ENCODE measurements at places on chromosomes 4 and X.

GRCh38 chr4:169660929-169661328 lies 40.6 kb downstream of the CLCN3 start:
- DNase-seq: no peak

GRCh38 chr4:56976837-56977320 lies 527 bp downstream of the NOA1 start:
- peak; percentile 15 for DNase-seq

GRCh38 chrX:40542208-40542607 lies 38.6 kb upstream of the ATP6AP2 start:
- no peak for DNase-seq

GRCh38 chrX:85140964-85141363 lies 102.6 kb downstream of the SATL1 start:
- DNase-seq: no peak

GRCh38 chr4:89221167-89221867 lies 86.3 kb downstream of the GPRIN3 start:
- no peak for DNase-seq

DNA sequence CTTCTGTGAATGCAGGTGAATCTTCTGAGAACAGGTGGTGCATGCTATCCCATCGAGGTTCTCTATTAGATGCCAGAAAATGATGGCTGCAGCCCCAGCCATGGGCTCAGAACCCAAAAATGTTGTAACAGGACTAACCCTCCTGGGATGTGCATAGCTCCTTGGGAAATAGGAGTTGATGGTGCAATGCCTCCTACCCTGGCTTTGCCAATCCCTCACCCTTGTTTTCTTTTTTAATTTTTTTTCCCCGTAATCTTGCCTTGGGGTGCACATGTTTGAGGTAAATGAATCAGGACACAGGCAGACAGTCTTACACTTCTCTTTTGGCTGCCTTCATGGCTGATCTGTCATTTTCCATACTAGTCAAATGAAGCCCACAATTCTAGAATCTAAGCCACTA lies 96.6 kb downstream of the KIT start:
- no peak for DNase-seq

GRCh38 chr4:42360256-42360669 lies 37.0 kb upstream of the SHISA3 start:
- no peak for DNase-seq

DNA sequence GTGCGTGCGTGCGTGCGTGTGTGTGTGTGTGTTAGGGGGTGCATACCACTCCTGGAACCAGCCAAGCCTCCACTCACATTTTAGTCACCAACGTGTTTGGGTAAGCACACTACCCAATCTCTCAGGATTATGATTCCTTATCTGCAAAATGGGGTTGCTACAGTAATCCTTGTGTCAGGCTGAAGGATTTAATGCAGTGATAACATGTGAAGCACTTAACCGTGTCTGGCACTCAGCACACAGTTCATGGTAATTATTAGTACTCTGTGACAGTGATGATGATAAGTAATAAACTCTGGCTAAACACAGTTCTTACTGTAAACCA lies 57.3 kb downstream of the CLDN22 start:
- no peak for DNase-seq

GRCh38 chr4:124964251-124964650 lies 251.7 kb upstream of the ANKRD50 start:
- DNase-seq: no peak

GRCh38 chrX:39953879-39954278 lies 143.9 kb downstream of the BCOR start:
- DNase-seq: no peak

GRCh38 chrX:97021680-97022079 lies 138.0 kb downstream of the RPA4 start:
- DNase-seq: no peak

DNA sequence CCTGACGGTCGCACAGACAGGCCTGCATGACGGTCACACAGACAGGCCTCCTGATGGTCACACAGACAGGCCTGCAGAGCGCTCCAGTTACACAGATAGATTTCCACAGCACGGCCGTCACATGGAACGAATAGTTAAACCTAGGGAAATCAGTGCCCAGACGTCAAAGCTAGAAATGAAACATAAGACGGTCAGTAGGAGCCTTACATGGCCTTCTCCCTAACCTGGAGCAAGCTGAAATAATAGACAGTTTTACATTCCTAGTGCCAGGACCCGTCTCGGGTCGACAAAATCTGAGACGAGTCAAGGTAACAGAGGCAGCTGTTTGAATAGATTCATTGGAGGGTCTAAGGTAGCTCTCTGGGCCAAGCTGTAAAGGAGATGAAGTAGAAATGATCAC lies 126.9 kb downstream of the MTNR1A start:
- no peak for DNase-seq

DNA sequence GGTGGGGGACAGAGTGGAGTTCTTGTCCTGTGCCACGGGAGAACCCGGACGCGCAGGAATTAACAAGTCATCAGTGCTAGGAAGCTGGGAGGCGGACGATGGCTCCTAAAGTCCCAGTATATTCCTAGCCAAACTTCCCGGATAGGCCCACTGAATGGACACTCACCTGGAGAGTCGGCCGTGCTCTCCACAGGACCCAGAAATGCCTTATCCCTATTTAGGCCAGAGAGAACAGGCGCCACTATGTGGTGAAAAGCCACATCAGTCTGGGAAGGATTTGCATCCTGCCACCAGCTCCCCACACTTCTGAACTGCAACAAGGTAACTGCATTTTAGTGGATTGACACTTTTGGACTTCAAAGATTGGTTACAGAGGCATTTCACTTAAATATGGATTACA lies 1.1 kb downstream of the CFAP299 start:
- DNase-seq: no peak

GRCh38 chr4:34108391-34108790 lies 2135.9 kb downstream of the ARAP2 start:
- no peak for DNase-seq

DNA sequence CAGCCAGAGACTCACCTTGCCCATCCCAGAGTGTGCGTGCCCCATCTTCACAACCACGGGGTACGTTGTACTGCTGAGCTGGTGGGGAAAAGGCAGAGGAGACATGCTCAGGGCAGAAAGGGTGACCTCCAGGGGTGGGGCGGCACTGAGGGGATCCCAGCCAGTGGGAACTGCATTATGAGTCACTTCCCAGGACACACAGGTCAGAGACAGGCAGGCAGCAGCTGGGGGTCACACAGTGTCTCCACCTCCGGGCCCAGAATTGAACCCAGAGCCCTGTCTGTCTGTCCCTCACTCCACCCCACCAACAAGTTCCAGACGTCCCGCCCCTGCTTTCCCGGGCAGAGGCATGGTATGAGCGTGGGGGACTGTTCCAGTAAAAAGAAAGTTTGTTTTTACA lies 4.8 kb upstream of the TIMP1 start:
- DNase-seq: no peak

- no peak for DNase-seq
Observed at GRCh38 chrX:136214551-136214950, 36.6 kb downstream of the MAP7D3 start.

- DNase-seq: no peak
Observed at GRCh38 chrX:111470681-111471403, 40.6 kb upstream of the SERTM2 start.

- no peak for DNase-seq
Observed at GRCh38 chr4:78079726-78080430, 22.8 kb downstream of the FRAS1 start.

DNA sequence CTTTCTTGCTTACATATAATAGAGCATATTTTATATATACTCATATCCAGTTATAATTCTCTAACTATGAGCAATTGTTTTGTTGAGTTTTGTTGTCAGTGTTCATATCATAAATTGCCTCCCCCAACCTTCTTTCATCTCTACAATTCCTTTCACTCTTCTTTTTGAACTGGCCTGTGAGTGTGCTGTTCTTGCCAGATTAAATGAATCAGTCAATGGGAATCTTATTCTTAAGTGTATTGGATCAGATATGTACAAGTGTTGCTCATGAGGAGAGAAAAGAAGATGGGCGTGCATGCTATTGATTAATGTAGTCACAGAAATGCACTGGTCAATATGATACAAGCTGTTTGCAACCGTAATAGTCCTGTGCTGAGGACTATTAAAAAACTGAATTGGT lies 728.1 kb upstream of the MAGEB2 start:
- no peak for DNase-seq

GRCh38 chr4:155762334-155762733 lies 3.5 kb downstream of the GUCY1B1 start:
- no peak for DNase-seq

DNA sequence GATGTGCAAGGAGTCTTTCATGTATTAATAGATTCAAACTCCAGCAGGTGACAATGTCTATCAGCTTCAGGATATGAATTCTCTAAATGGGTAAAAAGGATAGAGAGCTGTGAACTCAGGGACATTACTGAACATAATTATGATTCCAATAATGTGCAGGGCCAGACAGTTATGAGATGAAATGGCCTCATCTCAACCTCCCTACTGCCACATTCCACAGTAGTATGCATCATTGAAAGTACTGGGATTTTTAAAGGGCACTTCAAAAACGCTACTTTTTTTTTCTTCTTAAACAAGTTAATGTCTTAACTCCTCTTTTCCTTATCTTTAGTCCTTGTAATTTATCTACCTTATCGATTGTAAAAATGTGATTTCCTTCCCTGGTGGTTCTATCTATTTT lies 202.0 kb downstream of the APBB2 start:
- no peak for DNase-seq

DNA sequence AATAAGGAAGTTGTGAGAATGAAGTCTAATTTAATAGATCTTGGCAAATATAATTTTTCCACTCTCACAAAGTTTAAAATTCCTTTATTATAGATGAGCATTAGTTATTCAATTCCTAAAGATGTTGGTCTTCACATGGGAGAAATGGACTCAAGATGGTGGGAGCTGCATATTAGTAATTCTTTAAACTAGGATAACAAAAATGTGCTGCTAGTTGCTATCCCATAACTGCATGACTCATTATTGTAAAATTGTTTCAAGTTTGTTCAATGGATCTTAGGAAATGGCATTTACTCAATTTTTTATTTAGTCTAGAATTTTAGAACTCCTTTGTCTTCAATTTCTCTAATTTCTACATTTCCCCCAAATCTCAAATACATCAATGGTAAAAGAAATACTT lies 155.8 kb downstream of the ATP10D start:
- DNase-seq: no peak

GRCh38 chr4:80613470-80613869 lies 277.9 kb downstream of the CFAP299 start:
- no peak for DNase-seq

GRCh38 chrX:123731987-123732669 lies 724 bp downstream of the THOC2 start:
- peak; percentile 2 for DNase-seq

DNA sequence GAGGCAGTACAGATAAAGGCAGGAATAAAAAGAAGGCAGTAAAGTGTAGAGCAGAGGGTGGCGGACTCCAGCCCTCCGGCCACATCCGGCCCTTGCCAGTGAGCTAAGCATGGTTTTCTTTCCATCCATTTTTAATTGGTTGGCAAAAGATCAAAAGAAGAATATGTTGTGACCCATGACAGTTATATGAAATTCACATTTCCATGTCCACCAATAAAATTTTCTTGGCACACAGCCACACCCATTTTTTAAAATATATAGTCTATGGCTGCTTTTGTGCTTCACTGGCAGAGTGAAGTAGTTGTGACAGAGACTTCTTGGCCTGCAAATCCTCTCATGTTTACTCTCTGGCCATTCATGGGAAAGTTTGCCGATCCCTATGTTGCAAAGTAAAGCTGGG lies 29.8 kb downstream of the SLC9A6 start:
- no peak for DNase-seq

- DNase-seq: no peak
Observed at GRCh38 chr4:16760617-16761363, 137.7 kb downstream of the LDB2 start.

DNA sequence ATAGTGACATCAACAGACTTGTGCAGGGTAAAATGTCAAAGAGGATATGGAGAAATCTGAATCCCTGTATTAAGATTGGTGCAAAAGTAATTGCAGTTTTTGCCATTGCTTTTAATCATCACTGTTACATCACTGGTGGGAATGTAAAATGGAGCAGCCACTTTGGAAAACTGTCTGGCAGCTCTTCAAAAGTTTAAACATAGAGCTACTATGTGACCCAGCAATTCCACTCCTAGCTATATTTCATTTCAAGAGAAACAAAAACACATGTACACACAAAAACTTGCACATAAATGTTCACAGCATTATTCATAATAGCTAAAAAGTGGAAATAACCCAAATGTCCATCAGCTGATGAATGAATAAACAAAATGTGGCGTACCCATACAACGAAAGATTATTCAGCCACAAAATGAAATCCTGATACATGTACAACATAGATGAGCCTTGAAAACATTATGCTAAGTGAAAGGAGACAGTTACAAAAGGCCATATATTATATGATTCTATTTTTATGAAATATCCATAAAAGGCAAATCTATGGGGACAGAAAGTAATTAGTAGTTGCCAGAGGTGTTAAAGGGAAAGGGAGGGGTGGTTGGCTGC lies 106.4 kb downstream of the AMELX start:
- DNase-seq: no peak

GRCh38 chr4:122903766-122904288 lies 18.6 kb downstream of the NUDT6 start:
- no peak for DNase-seq

GRCh38 chr4:24241511-24241910 lies 342.8 kb downstream of the DHX15 start:
- no peak for DNase-seq

- DNase-seq: no peak
Observed at GRCh38 chrX:95367286-95367685, 1317.4 kb upstream of the DIAPH2 start.

- peak; percentile 94 for DNase-seq
Observed at GRCh38 chr4:169010125-169011023, at the start of gene CBR4. Gene CBR4, minus strand, starts transcription at chr4:169010255. Its CDS starts 166 bp downstream, at chr4:169010089.

GRCh38 chrX:129755779-129756650 lies 17.2 kb downstream of the XPNPEP2 start:
- DNase-seq: no peak

DNA sequence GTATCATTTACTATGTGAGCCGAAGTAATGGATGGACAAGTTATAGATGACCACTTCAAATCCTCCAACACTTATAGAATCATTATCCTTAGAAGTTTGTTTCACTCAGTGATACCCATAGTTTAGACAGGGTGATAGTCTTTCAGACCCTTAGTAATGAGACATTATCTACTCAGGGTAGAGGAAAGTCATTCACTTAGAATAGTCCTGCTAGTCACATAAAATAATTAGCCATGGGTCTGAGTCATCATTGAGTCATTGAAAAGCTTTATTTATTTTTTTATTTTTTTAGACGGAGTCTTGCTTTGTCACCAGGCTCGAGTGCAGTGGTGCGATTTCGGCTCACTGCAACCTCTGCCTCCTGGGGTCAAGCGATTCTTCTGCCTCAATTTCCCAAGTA lies 321.7 kb upstream of the FSTL5 start:
- no peak for DNase-seq

DNA sequence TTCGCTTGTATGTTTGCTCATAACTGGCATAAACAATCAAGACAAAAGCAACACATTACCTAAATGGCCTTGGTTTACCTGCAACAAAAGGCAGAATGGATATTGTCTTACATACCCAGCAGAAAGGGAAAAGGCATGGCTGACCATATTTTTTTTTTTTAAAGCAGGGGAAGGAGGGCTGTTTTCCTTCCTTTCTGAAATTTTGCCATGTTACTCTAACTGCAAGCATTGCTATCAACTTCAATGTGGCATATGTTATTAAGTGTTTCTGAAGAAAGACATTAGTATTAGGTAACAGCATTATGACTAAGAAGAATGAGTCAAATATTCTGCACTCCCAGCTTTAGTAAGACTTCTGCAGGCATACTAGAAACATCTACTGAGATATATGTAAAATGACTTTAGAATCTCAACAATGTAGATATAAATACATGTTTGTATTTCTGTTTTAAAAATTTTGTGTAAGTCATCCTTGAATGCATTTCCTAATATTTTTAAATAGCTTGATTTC lies 512.6 kb upstream of the FAM241A start:
- no peak for DNase-seq
